NCI-H748 treated with DMSO at 0.1 percent for 48 hours (cell line): ENCODE measurements at places on chromosomes 5 and 9.
A peak's percentile ranks its signal among the peaks of the same experiment; 100 is the strongest.

DNA sequence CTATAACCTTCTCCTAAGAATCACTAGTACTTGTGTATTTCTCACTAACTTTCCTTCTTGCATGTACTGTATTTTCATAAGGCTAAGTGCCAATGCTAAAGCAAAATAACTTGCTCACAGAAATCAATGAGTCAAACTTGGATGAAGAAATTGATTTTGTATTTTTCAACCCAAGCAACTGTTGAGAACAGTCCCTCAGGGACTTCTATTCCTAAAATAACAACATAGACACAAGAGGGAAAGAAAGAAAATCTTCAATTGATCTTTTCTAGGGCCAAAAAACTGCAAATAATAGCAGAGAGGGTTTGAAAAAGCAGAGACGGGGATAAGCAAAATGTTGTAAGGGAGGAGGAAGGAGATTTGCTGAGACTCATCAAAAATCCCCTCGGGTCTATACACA lies 69.8 kb downstream of the HABP4 start:
- no peak for DNase-seq

GRCh38 chr5:98231089-98231488 lies 542.4 kb upstream of the RGMB start:
- DNase-seq, result no peak

GRCh38 chr5:78893940-78894677 lies 91.0 kb downstream of the ARSB start:
- no peak for DNase-seq

DNA sequence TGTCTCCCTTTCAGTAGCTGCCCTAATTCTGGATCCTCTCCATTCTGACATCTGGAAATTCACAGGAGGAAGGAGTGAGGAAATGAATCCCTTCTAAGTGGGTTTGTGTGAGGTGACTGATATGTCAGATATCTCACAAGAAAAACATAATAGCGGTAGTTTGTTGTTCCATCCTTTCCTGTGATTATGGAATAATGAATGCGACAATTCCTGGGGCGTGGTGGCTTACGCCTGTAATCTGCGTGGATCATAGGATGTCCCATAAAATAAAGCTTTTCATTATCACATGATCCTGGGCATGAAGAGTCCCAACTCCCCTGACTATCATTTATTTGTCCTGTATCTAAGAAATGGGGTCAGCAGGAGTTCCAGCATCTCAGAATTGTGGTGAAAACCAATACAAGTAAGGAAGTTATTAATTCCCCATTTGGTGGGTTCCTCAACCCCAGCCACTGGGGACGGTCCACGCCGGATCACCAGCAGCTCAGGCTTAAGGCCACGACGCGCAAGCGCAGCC lies 375 bp upstream of the C5orf24 start:
- DNase-seq, result no peak

GRCh38 chr9:108727580-108728111 lies 128.1 kb downstream of the ACTL7B start:
- DNase-seq, result no peak

DNA sequence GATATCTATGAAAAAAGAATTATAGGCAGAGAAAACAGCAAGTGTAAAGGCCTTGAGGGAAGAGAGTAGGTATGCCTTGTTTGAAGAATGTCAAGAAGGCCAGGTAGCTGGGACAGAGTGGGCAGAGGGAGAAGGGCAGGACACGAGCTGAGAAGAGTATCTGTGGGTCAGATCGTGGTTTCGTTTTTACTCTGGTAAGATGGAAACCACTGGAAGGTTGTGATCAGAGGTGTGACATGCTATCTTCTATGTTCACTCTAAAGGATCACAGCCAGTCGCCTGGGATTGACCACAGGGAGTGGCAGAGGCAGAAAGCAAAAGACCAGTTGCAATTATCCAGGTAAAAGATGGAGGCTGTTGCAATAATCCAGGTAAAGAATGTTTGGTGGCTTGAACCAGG lies 12.6 kb upstream of the ARHGAP26 start:
- no peak for DNase-seq

- no peak for DNase-seq
Measured at GRCh38 chr5:115227281-115227680, 35.4 kb downstream of the PGGT1B start.

DNA sequence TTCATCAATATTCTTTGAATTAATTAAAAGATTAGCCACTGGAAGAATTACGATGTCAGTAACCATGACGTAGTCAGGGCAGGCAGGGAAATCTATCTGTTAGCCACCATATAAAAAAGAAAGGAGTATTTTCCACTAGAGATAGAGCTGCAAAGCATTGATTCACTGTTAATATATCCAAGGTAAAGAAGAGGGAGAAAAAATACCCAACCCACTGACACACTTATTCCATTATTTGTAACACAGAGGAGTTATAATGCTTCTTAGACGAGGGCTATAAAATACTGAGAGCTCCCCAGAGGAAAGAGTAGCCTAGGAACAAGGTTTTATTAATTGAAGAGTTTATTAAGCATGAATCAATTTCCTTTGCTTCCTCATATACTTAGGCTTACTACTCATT lies 382.2 kb upstream of the CDH6 start:
- DNase-seq, result no peak

DNA sequence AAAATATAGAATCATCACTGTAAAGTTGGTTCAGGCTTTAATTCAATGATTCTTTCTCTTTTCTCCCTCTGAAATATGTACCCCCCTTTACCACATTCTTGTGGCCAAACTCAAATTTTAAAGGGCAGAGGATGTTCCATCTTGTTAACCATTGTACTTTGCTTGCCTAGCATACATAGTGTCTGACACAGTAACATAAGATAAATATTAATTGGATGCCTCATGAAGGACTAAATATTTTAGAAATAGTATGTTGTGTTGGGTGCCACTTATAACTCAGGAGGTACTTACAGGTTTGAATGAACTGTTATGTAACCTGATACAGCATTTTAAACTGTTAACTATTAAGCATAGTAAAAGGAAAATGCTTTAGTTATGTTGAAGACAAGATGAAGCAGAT lies 71.5 kb downstream of the NIPBL start:
- DNase-seq, result no peak

DNA sequence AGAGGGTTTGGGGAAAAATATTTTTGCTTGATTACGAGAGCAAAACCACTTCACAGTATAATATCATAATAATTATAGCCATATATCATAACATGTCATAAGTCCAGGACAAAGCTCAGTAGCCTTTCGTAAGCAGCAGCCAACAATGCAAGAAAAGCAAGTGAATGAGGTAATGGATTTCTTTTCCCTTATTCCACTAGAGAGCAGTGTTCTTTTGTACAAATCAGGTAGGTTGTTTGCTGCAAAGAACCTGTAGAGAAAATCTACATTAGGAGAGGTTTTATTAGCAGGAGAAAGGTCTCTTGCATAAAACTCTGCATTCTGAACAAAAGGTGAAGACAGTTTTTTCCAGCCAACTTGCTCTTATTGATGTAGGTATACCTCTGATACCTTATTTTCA lies 1033.4 kb downstream of the TLE4 start:
- DNase-seq, result peak; percentile 17

DNA sequence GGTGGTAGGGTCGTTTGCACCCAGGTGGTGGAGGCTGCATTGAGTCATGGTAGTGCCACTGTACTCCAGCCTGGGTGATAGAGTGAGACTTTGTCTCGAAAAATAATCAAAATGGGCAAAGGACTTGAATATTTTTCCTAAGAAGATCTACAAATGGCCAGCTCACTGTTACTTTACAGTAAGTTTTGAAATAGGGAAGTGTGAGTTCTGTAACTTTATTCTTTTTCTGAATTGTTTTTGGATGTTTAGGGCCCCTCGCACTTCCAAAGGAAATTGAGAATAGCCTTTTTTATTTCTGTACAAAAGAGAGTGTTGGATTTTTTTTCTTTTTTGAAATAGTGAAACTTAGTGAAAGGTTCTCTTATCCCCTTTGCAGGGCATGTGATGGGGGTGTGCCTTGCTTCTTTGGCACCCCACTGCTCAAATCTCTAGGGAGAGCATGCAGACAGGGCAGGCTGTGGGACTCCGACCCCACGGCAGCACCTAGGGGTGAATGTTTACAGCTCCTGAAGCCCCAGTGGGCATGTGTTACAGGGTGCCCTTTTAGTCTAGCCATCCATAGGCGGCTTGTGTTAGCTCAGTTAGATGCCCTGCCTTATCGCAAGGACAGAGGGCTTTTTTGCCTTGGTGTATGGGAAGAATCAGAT lies 33.3 kb downstream of the GPBP1 start:
- no peak for DNase-seq

- DNase-seq, result peak; percentile 33
Measured at GRCh38 chr9:82410306-82410705, 421.7 kb downstream of the SPATA31D1 start.

DNA sequence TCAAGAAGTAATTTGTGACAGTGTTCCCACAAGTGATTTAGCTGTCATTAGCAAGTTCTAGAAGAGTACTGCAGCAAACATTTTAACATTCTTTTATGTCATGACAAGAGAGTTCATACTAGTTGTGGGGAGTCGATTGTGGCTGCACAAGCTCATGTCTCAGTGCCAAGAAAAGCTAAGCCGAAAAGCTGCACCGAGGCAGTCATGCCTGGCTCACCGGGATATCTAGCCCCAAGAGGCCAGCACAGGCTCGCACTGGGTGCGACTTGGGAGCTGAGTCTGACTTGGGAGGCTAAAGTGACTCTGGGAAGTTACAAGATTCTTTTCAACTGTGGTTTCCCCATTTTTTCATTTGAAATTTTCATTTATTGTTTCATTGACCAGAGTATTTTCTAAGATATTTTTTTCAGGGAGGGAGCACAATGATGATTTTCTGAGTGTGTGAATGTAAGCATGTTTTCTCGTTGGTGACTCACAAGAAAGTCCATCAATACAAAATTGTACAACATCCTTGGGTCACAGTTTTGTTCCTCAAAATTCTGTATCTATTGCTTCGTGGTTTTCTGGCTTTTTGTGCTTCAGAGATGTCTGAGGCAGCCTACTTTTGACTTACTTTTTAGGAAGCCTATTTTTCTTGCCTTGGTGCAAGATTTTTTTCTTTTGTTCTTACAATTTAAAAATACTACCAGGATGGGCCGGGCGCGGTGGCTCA lies 18.7 kb downstream of the CAST start:
- DNase-seq, result no peak

DNA sequence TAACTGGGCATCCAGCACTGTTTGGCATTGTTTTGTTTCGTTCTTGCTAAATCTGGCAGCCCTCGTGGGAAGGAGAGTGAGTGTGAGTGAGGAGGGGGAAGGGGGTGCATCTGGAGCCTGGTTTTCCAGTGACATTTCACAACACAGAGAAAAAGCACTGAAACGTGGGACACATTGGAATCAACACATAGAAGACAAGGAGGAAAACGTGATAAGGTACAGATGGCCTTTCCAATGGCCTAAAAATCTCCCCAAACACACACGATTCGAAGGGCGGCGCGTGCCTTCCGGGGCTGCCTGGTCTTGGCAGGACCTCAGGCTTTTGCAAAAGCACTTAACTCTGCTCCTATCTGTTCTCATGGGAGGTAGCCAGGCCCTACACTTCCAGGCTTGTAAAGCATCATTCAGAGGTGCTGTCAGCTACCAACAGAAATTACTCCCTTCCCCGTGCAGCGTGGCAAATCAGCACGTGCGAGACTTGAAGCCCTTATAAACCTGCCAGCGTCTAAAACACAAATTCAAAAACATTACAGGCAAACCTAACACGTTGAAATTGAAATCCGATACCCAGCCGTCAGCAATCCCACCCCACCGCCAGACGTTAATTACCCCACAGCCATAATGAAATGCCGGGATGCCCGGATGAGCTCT lies 129.4 kb downstream of the OLFM1 start:
- peak; percentile 32 for DNase-seq

GRCh38 chr5:178090856-178091255 lies 22.5 kb upstream of the N4BP3 start:
- DNase-seq, result no peak

- DNase-seq, result no peak
Measured at GRCh38 chr5:168557389-168557788, 21.8 kb downstream of the PANK3 start.

- no peak for DNase-seq
Measured at GRCh38 chr5:123709422-123709821, 197.4 kb downstream of the CSNK1G3 start.

DNA sequence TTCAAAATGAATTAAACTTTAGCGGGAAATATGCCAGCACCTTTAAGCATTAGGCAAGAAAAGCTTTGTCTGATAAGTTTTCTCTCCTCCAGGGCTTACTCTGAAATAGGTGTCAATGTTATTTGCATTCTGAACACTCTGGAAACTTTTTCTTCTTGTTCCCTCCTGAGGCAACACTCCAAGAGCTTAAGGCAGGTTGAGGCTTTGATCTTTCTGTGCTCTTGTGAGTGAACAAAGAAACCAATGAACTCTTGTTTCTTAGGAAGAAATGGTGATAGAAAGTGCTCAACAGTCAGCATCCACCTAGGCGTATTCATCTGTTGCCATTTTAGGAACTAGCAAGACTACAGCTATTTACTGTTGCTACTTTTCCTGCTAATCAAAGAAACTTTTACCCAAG lies 259.8 kb downstream of the NFIB start:
- no peak for DNase-seq

- peak; percentile 82 for DNase-seq
Measured at GRCh38 chr5:68528821-68529273, 313.3 kb downstream of the PIK3R1 start.

- no peak for DNase-seq
Measured at GRCh38 chr5:176391999-176392398, 3.4 kb downstream of the HIGD2A start.

- no peak for DNase-seq
Measured at GRCh38 chr5:178826216-178826615, 33.5 kb upstream of the ZNF354B start.

DNA sequence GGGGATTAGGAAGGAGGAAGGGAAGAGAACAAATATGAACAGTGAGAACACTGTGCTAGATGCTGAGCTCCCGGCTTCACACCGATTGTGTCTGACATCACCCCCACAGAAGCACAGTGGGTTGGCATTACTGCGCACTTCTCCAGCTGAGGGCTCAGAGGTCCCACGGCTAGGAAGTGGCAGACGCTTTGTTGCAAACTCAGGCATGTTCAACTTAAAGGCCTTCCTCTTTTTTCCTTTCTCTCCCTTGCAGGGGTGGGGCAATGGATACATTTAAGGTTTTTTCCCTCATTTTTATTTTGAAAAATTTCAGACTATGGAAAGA lies 15.5 kb upstream of the SHB start:
- no peak for DNase-seq

DNA sequence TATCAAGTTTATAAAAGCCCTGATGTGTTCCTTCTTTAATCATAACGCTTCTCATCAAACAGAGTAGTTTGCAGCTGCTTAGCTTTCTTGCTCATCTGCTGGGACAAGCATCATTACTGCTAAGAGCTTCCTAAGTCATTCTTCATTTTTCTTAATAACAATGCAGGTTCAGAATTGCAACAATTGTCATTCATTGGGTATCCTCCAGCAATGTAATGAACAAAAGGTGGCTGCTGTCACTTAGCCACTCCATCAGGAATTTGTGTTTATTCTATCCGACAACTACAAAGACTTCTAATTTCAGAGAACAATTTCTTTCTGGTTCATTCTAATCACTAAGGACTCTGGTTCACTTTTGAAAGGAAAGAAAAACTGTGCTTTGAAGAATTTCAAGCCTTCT lies 836.7 kb upstream of the CDH10 start:
- no peak for DNase-seq
